ENCODE measurements at places on chromosomes 6 and 20.

DNA sequence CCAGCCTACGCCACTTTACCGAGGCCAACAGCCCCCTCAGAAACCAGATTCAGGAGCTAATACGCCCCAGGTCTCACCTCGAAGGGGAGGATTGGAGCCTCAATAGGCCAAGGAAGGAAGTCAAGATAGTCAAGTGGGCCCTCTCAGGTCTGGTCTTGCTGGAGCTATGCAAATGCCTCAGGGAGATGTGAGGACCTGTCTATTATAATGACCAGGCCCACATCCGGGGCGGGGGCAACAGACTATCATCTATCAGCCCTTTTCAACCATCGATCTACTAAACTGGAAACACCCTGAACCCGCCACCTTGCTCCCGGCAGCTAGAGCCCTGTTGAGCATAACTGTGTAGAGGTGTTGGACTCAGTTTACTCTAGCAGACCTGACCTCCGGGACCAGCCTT lies 12.7 kb upstream of the GSTA3 start:
- no peak for DNase-seq

DNA sequence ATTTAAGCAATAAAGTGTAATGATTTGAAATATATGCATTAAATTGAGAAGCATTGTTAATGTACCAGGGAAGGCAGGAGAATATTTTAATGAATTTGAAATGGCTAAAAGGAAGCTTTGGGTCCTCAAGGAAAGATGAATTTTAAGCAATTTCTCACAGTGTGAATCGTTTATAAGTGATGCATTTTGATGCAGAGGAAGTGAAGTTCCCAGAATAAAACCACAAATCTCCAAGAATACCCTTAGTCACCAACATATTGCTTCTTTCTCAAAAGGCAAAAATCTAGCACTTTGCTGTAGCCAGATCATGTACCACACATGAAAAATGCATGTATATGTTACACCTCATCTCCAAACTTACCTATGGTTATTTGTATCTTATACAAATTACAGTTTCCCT lies 11.7 kb downstream of the TPD52L1 start:
- peak; percentile 19 for DNase-seq

- DNase-seq, result peak; percentile 62
Observed at GRCh38 chr6:153966001-153966400, 73.0 kb upstream of the OPRM1 start.

- DNase-seq, result no peak
Observed at GRCh38 chr20:36541227-36541767, at the start of gene MYL9. Gene MYL9, plus strand, starts transcription at chr20:36541519. Its CDS starts 3,366 bp downstream, at chr20:36544885.

- DNase-seq, result no peak
Observed at GRCh38 chr20:12156252-12156651, 238.6 kb downstream of the BTBD3 start.

DNA sequence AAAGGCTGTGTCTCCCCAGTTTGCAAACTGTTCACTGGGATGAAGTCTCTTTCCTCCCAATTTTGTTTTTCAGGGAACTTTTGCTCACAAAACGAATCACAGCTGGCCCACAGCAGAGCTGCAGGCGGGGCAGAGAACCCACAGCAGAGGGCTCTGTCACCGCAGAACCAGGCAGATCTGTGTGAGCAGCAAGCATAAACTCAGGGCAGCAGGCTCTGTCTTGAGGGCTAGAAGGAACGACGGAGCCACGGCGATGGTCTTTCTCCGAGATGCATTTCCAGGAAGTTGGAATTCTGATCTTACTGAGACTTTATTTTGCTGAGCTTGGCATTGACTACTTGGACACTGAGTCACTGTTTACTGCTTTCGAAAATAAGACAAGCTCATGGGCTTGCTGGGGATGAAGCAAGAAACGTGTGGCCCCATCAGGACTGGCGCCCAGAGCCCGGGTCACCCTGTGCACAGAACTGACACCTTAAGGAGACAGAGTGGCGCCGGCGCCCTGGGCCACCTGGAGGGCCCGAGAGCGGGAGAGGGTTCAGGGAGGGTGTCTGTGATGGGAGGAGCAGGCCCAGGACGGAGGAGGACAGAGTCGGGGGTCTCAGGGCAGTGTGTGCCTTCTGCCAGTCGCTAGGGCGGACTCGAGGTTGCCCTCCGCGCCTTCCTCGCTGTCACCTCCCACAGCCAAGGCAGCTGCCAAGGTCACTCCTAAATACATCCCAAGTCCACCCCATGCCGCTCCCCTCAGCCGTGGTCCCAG lies 106.3 kb upstream of the NXT1 start:
- no peak for DNase-seq

DNA sequence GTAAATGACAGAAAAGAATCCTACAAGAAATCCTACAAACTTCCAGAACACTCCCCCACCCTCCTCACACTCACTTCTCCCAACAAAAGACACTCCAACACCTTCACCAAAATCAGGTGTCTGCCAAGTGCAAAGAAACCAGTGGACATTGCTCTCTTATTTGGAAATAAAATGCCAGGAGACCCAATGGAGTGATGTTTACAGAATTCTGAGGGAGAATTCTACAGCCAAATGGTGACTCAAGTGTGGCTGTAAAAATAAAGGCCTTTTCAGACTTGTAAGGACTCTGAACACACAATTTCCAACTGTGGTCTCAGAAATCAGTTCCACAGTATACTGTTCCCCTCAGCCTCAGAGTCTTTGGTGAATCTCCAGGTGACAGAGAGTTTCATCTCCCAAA lies 109.6 kb upstream of the CARMIL1 start:
- DNase-seq, result no peak

DNA sequence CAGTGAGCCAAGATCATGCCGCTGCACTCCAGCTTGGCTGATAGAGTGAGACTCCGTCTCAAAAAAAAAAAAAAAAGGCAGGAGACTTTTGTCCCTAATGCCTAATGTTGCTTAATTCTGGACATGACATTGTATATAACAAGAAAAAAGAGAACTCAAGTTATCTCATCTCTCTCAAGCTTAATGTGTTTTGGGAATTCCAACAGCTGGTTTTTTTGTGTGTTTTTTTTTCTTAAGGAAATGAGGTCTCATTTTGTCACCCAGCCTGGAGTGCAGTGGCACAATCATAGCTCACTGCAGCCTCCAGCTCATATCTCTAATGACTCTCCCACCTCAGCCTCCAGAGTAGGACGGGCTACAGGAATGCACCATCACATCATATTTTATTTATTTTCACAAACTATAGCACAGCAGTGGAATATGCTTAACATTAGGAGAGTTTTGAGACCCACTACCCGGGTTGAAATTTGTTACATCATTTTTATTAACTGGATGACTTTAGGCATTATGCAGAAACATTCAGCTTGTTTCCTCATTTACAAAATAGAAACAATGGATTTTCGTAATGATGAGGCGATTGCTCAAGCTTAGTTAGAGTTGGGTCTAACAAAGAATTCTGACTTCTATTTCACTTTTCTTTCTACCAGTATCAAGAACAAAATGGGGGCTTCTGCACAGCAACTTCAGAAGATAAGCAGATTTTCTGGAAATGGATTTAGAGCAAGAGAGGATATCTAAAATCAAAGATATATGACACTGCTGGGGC lies 104.1 kb upstream of the BTN3A2 start:
- no peak for DNase-seq

- DNase-seq, result peak; percentile 53
Observed at GRCh38 chr20:22974354-22974753, 60.8 kb upstream of the SSTR4 start.

GRCh38 chr20:62516338-62516737 lies 40.5 kb upstream of the GATA5 start:
- no peak for DNase-seq

- DNase-seq, result peak; percentile 65
Observed at GRCh38 chr6:44161997-44162338, 3.3 kb downstream of the CAPN11 start.

DNA sequence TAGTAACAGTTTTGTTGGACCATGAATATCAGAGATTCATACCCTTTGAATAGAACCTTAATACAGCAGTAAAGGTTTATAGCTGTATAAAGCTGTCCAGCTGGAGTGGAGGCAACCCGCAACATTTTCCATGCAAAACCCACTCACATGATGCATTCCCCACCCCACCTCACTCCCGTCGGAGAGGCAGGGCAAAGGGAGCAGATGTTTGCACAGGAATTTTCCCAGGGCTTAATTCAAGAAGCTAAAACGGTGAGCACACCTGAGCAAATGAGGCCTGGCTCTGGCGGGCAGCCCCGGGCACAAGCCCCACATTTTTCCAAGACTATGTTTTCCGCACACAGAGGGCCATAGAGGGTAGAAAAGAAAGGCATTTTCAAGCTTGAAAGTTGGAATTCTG lies 191.7 kb downstream of the FOXC1 start:
- DNase-seq, result no peak

DNA sequence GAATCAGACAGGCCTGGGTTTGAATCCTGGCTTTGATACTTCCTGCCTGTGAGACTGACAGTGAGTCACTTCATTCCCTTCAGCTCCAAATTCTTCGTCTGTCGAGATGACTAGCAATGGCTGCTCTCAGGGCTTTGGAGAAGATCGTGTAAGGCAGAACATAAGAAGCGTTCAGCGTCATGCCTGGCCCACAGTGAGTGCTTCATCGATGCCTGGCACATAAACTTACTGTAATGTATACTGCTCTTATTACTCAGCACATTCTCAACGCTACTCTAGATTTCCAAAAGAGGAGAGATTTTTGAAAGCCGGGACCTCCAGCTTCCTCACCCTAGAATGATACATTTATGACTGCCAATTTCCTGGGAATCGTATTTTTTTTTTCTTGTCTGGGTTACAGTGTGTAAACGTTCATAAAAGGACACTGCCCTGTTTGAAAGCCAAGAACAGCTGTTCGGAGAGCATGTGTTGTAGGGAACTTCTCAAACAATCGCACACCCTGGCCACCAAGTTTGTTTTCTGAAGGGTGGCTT lies 16.2 kb upstream of the BCAS1 start:
- no peak for DNase-seq

DNA sequence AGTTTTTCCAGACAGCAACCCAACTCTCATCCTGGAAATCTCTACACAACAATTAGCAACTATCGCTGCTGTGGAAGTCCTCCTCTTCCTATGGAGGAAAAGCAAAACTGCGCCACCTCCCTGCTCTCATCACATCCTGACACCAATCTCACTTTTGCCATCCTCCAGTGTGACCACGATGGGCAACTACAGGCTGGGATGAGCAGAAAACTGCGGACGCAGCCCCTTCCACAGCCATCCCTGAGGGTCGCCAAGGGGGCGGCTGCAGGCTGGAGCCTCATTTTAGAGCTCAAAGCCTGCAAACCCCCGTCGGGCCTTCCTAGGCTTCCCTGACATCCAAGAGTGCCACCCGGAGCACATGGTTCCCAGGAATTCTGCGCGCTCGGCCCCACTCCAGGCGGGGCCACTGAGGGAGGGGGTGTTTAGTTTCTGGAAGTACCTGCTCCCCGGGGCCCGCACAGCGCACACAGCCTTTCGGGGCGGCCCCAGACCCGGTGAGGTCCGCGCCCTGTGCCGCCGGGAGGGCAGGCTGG lies 1.2 kb downstream of the TCFL5 start:
- no peak for DNase-seq

GRCh38 chr6:104623052-104623690 lies 236.5 kb downstream of the HACE1 start:
- DNase-seq, result peak; percentile 19

- DNase-seq, result peak; percentile 66
Observed at GRCh38 chr6:151014404-151015100, 149.1 kb downstream of the MTHFD1L start.

DNA sequence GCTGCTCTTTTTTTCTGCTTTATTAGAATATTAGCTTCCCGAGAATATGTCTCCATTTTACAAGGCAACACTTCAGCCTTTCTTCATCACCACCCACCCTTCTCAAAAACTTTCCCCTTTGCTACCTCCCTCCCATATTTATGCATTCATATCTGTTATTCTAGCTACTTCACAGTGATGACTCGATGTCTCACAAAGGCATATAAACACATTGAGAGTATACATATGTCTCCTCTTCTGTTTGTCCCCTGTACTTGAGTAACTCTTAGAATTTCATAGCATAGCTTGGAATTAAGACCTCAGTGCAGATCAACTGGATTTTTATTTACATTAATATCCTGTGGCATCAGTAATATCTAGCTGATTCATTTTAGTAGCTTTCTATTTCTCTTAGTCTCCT lies 6.5 kb downstream of the RNF144B start:
- DNase-seq, result no peak

DNA sequence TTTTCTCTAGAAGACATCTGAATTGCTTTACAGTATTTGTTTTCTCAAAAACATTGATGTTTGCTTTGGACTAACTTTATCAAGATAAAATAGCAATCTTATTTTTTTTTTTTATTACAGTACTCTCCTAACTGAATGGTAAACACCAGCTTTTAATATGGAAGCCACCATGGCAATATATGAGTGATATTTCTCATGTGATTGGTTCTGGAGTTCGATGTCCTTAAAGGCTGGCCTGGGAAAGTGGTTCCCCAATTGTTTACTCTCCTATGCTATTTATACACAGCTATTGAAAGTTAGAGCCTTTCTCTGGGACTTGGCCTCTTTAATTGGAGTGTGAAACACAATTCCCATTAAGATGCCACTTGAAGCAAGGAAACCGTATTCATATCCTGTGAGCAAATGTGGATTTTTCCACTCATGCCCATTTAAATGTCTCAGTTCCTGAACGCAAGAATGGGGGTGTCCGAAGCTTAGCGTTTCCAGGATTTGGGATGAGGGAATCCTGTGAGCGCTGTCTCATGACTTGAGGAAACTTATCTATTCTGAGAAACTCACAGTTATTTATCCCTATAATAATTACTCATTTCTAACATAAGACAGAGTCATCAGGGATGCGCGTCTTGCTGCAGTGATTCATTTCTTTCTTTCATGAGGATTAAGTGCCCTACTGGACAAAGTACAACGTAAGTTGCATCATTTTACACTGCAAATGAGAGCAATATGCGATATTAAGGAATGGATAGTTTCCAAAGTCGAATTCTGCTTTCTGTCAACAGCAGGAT lies 143.3 kb upstream of the PREP start:
- DNase-seq, result peak; percentile 37

DNA sequence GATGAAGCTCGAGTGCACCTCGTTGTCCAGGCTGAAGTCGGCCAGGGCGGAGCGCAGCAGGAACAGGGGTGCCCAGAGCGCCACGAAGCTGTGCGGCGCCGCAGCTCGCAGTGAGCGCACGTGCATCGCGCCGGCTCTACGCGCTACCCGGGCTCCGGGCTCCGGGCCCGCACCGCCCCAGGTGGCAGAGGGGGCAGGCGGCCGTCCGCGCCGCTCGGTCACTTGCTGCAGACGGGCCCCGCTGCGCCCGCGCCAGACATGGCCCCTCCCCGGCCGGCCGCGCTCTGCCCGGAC lies 497 bp downstream of the BMP7 start:
- DNase-seq, result no peak

GRCh38 chr6:53982366-53983050 lies 128.7 kb upstream of the MLIP start:
- DNase-seq, result peak; percentile 55

GRCh38 chr6:73515204-73515655 lies 5.6 kb downstream of the EEF1A1 start:
- DNase-seq, result peak; percentile 15

- DNase-seq, result no peak
Observed at GRCh38 chr6:5462856-5463255, 201.5 kb downstream of the FARS2 start.

GRCh38 chr6:53864781-53865180 lies 70.0 kb downstream of the LRRC1 start:
- DNase-seq, result no peak

GRCh38 chr6:121216928-121217327 lies 117.4 kb downstream of the TBC1D32 start:
- no peak for DNase-seq

GRCh38 chr6:170097505-170098427 lies 193.1 kb downstream of the DLL1 start:
- DNase-seq, result no peak

- peak; percentile 98 for DNase-seq
Observed at GRCh38 chr20:50438986-50439407, 71.2 kb upstream of the PTPN1 start.
